CD4-positive, alpha-beta T cell treated with Interleukin-17A for 1 hour (primary cell): ENCODE measurements at places on chromosomes 6 and 20.
A peak's percentile ranks its signal among the peaks of the same experiment; 100 is the strongest.

DNA sequence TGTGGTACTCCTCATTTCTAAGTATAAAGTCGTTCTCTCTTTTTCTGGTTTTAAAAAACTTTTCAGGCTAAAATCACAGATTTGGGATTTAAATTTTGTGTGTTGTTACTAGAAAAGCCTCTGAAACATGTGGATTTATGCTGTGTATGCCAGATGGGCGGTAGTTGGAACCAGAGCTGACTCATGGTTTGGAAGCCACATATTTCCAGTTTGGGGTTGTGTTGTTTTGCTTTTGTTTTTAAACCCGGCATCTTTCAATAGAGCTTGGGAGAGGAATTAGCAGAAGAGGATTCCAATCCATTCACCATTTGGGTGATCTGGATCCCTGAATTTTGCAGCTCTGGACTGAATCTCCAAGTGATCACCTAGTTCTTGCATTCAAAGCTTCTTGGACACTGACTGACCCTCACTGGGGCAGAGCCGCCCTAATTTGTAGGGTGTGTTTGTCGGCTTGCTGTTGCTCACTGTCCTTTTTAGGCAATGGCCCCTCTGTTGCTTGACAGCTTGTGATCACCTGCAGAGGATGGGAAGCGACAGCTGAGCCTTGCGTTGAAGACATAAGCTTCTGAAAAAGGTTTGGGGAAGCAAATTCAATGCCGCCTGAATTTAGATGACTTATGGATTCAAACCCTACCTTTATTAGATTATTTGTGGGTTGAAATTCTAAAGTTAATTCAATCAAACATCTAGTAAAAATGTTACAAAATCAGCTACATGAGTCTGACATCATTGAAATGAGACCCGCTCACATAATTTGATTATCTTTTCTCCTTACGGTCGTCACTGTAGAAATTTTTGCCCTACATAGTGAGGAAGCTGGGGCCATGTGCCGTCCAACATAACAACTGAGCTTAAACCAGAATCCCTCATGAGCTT is 79.9 kb upstream of the CD83 start:
- DNase-seq = no peak

- DNase-seq = no peak
Observed at GRCh38 chr6:46653439-46654195, 842 bp downstream of the SLC25A27 start.

DNA sequence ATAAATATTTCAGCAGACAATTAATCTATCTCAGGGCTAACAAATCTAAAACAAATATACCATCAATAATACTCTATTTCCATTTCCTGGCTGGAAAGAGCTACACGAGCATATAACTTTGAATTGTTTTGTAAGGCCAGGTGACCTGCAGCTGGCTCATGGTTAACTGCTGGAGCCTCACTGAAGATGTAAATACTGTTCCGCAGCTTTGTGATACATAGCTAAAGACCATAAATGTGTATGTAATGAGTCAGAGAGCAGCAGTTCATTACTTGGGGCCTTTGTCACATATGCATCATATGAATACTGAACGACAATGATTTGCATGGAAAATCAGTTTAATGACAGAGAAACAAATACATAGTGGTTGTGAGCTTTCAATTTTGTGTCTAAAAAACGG is 109.4 kb upstream of the CCN2 start:
- DNase-seq = no peak

DNA sequence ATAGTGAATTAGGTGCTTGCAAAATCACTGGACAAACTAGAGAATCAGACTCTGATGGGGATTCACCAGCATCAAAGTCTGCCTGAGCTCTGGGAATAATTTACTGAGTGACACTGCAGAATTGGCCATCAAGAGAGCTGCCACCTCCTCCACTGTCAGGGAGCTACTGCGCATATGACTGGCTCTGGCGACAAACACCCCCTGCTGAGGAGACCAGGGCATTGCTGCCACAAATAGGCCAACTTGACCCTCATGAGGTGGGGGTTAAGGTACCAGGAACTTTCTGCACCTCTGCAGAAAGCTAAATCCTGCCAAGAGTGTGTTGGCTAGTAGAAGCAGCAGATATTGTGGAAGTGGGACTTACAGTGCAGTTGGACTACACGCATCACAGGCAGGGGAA is 88.0 kb downstream of the CDS2 start:
- DNase-seq = no peak

GRCh38 chr20:19588732-19589131 is 169.3 kb upstream of the RIN2 start:
- no peak for DNase-seq

GRCh38 chr6:26576929-26577719 is 19.6 kb upstream of the ABT1 start:
- DNase-seq = peak; percentile 80

- no peak for DNase-seq
Observed at GRCh38 chr6:9523462-9523861, 891.4 kb downstream of the TFAP2A start.

DNA sequence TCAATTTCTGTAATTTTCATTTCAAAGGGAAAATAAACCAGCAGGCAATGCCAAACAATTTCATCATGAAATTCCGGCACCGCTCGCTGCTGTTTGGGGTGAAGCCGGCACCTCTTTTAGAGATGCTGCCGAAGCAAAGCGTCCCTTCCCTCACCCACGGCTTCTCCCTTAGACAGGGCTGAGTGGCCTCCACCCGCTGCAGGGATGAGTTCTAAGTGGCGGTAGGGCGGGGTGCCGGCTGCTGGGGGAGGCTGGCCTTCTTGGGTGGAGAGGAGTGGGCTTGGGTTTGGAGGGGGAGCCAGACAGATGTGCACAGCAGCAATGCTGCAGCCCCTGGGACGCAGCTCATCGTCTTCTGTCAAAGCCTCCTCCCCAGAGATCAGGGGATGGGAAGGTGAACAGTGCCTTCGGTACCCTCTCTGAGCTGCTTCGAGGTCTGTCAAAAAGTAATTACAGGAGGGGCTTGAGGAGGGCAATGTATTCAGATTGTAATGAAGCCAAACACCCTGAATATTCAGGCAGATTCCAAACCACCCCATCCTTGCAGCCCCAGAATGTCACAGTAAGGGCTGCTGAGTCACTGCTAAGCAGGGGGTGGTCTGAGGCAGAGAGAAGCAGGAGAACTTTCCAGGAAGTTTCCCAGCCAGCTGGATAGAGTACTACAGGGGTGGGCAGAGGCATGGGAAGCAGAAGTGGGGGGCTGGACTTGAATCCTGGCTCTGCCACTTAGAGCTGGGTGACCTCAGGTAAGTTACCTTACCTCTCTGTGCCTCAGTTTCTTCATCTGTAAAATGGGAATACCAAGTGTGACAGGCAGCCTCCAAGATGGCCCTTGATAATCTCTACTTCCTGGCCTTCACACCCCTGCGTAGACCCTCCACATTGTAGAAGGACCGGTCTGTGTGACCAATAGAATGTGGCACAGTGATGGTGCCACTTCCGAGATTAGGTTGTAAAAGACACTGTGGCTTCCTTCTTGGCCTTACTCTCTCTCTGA is 96.6 kb downstream of the SULF2 start:
- no peak for DNase-seq

- DNase-seq = no peak
Observed at GRCh38 chr6:167211881-167212712, 54.3 kb upstream of the GPR31 start.

DNA sequence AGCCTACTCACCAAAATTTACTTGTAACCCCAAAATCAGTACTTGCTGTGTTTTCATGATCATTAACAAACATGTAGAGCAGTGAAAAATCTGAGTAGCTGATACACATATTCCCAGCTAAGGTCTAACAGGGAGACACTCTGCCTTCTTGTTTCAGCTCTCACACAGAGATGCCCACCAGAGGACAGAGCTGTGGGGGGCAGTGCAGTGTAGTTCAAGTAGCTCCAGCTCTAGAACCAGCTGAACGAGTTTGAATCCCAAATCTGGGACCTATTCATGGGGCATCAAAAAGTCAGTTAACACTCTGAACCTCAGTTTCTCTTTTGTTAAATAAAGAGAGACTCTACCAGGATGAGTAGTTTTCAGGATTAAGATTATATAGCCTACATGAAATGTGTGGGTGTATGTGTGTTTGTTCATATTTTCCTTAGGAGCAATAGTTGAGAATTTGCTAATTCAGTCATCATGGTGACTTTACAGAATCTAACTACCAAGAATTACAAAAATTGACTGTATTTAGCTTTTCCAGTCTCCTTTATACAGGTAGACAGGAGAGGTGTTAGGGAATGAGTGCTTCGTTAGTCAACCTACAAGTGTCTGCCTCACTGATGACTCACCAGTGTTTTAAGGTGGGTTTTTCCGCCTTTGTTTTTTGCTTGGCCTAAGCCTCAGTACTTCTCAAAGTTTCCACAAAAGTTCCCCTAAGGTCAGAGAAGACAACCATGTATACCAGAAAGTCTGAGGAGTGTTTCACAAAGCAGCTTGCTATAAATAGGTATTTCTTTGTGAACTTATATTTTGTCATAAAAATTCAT is 164.0 kb upstream of the RUNX2 start:
- peak; percentile 12 for DNase-seq
